A549 (cell line): ENCODE measurements at places on chromosomes 11 and 22.

DNA sequence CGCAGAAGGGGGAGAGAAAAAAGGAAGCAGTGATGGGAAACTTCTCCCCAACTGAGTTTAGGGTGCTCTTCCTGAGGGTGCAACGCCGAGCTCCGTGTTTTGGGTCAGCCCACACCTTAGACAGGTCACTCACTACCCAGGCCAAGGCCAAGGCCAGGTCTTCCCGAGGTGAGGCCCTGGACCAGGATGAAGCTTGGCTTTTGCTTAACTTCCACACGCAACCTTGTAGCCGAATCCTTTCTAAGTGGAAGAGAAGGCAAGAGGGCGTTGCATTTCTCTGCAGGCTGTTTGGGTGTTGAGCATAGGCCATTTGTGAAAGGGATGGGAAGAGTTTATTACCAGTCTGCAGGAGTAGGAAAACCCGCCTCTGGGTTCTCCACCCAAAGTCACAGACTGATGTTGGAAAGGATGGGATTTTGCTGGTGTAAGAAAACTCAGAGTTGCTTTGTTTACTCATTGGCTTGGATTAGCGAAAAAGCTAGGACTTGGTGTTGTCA is 1.5 kb downstream of the KREMEN1 start:
- no peak for DNase-seq

DNA sequence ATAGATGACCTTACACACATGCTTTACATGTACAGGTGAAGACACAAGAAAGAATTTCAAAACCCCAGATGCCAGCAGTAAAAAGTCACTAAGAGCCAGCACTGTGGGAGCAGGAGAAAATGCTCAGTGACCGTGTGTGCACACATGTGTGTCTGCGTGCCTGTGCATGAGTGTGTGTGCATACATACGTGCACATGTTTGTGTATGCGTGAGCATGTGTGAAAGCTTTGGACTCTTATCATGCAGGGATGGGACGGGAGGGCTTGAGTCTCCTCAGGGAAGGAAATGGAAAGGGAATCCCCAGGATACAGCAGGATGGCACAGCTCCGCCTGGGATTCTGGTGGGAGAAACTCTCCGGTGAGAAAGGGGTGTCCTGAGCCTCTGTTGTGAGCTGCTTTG is 121.5 kb upstream of the B3GAT1 start:
- DNase-seq, result no peak

DNA sequence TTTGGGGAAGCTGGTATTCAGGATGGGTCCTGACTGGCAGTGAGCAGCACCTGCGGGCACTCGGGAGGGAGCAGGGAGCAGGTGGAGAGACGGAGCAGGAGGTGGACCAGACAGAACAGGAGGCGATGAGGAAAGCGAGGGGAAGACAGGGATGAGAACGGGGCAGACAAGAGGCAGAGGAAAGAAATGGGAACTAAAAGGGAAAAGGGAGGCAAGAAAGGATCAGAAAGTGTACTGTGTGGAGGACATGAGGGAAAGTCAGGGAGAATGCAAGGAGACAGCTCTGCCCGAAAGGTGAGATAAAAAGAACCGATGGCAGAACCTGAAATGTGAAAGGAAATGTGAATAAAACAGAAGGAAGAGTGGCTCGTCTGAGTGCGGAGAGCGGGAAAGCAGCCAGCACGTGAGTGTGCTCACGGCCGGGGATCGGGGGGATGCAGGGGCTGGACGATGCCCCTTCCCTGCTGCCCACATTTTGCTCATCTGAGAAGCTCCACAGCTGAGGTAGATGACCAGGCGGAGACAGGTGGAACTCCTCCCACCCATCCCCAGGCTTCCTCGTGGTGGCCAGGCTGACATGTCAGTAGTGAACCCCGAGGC is 494.4 kb upstream of the B3GAT1 start:
- DNase-seq, result no peak

- DNase-seq, result no peak
Observed at GRCh38 chr22:21876486-21877176, 9.2 kb upstream of the MAPK1 start.

DNA sequence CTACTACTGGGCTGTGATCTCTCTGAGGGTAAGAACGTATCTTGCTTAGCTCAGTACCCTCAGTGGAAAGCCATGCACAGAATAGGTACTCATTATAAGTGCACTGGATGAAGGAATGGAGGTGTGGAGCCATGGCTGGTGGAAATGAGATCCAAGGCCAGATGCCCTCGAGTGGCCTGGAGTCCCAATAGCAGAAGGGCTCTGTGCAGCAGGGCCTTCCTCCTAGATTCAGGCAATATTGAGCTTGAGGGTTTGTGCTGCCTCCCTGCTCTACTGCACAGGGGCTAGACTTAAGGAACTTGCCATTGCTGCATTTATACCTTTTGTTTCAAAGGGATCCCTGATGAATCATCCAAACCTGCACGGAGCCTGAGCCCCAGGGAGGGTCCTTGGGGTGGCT is 33.6 kb upstream of the TUB start:
- DNase-seq, result no peak

- no peak for DNase-seq
Observed at GRCh38 chr11:62999649-63000048, 14.9 kb upstream of the SLC22A6 start.

DNA sequence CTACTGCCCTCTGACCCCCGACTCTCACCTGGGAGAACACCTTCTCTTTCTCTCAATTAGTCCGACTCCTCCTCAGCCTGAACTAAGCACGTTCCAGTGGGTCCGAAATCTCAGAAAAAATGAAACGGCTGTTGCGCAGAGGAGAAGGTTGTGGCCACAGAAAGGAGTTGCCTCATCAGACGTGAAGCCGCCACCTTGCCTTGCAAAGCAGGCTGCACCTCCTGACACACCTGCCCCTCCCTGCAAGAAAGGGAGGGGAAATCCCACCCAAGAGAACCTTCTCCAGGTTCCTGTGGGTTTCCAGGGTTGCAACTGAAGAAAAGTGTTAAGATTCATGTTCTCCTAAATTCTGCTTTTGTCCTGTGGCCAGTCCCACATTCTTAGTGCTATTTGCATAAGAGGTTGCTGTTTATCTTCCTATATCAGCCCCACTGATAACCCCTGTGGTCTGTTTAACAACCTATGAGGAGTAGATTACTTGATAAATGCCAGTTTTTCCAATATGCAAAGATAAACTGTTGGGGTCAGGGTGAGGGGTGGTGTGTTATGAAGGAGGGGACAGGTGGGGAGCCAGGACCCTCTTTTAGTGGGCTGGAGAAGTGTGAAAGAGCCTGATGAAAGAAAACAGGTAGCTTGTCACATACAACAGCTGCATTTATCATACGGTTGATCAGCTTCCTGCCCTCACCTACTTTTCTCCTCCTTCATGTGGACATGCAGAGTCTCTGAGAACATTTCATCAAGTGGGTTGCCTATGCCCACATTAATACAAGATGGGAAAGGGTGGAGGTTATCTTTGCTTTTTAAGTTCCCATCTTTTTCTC is 18.2 kb downstream of the ZBTB16 start:
- DNase-seq, result no peak

GRCh38 chr11:78298291-78298771 is 109.6 kb downstream of the USP35 start:
- DNase-seq, result no peak

DNA sequence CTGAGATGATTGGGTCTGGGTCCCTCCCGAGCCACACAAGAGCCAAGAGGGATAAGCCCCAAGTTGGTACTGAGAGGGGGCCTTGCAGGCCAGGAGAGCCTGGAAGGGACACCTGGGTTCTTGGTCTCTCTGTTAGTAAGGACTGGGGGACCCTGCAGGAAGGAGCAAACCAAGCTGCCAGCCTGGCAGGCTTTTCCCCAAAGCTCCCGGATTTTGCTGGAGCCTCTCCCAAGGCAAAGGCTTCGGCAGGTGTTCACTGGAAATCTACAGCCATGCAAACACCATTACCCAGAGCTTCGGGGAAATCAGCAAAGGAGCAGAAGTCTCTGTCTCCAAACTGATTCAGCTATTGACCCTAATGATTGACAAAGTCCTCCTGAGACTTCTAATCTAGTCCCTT is 527.9 kb downstream of the BUD13 start:
- no peak for DNase-seq

DNA sequence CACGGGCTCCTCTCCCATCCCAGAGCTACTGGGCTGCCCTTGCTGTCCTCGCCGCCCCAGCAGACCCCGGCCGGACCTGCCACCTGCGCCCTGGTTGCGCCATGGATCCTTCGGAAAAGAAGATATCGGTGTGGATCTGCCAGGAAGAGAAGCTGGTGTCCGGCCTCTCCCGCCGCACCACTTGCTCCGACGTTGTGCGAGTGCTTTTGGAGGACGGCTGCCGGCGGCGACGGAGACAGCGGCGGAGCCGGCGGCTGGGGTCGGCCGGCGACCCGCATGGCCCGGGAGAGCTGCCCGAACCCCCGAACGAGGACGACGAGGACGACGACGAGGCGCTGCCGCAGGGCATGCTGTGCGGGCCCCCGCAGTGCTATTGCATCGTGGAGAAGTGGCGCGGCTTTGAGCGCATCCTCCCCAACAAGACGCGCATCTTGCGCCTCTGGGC is 382 bp downstream of the RASSF10 start:
- no peak for DNase-seq
